ENCODE measurements at places on chromosomes 5 and 9.

- DNase-seq, result no peak
Observed at GRCh38 chr5:137372016-137372772, 126.9 kb downstream of the SPOCK1 start.

- peak; percentile 31 for DNase-seq
Observed at GRCh38 chr9:36778682-36779081, 206.0 kb downstream of the MELK start.

DNA sequence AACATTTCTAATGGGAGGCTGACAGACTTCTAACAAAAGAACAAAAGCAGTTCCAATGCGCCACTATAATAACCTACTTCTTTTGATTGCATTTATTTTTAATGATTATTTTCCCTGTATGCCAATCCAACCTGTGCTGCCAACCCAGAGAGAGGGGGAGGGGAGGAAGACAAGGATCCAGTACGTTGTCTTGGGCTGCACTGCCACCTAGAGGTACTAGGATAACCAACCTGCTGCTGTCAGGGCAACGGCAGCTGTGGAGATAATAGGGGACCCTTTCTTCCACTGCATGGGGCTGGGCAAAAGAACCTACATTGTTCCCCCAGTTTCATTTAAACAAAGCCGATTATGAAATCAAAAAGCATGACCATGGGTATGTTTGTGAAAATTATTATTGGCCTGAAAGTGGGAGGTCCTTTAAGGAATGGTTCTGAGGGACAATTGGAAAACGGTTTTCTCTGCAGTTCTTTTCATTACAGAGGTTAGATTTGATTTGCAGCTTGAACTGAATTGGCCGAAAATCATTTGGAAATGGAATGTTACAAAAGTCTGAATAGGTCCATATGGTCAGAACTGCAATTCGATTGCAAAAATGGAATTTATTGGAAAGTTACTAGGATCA, 101.3 kb downstream of the RASEF start:
- DNase-seq, result peak; percentile 83

DNA sequence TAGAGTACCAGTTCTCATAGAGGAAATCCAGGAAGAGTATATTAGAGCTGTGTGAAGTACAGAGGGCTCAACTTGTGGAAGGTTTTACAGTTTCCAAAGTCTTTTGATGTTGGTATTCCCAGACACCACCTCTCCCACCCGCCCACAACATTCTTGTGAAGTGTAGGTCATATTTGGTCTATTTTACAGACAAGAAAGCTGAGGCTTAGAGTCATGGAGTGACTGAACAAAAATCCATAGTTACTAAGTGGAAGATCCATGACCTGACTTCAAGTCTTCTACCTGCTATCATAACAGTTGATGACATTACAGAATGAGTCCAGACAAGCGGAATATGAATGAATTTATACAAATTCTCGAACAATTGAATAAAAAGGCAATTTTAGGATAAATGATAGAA, 187.1 kb upstream of the RPS23 start:
- DNase-seq, result no peak

- no peak for DNase-seq
Observed at GRCh38 chr9:114321759-114322158, 1.1 kb upstream of the ORM1 start.

DNA sequence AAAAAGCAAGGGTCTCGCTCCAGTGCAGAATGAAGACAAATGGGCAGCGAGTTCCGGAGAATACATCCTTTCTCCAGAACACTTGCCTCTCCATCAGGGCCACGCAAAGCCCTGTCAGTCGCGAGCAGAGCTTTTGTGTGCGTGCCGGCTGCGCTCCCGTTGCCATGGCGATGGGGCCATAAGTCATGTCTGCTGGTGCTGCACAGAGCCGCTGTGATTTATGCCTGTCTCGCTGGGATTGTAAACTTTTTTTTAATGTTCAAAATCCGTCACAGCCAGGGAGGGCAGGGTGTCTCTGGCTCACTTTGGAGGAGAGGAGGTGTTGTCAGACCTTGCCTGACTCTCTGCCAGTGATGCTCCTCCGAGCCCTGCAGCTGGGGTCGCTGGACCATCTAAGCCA, 272.7 kb downstream of the TRIM32 start:
- peak; percentile 41 for DNase-seq

DNA sequence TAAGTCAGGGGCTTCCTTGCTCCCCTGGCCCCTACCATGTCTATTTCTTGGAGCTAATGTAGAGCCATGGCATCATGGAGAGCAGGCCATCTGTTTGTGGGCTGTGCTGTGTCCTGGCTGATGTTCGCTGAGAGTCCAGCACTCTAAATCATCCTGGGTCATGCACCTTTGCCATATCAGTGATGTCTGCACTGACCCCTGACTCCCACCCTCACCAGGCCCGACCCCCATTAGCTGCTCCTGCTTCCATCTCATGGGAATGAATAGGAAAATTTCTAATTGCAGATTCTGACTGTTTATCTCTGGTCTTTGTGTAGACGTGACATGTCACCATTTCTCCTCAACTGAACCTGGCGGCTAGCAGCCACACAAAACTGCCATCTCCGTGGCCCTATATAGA, 236.9 kb downstream of the NSG2 start:
- DNase-seq, result no peak

DNA sequence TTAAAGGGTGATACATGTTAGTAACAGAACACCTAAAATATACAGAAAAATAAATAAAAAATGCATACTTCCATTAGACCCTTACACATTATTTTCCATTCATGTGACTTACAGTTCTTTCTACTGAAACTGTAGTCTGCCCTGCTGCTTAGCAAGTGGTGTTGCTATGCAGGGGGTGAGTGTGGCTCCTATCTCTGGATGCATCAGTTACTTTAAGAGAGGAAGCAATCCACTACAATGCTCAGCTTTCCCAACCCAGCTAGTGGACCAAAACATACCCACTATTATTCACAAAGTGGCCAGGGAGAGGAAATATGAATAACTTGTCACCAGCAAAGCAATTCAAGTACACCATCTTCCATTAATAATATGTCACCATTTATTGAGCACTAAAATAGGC, 121.8 kb downstream of the DOCK2 start:
- DNase-seq, result no peak

DNA sequence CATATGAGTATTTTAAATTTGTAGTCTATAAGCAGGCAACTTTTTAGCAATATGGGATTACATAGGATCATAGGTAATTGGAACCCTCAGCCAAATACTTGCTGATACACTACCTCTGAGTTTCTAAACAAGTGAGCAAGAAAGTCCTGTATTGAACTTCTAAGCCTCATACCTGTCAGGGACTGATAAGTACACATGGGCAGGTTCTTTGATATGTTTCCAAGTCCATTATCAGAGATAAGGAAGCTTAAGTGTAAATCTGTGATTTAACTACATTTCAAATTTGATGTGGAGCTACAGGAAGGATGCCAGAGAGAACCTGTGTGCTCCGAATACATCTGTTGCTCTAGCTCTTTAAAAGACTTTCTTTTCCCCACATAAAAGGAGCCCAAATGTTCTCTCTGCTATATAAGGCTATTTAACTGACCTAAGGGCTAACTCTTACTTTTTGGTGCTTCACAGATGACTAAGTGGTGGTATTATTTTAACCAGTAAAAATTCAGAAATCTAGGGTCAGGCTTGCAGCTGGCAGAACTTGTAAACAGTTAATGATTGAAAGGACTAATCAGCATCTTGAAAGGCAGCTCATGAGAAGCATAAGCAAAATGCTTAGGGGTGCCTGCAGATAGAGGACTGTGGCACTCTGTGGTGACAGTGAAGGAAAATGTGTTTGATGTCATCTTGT, 228.6 kb downstream of the NR3C1 start:
- no peak for DNase-seq

GRCh38 chr5:105849701-105850100, 1821.0 kb downstream of the EFNA5 start:
- no peak for DNase-seq
